ENCODE measurements at places on chromosomes 11 and 22.
A peak's percentile ranks its signal among the peaks of the same experiment; 100 is the strongest.

- DNase-seq = no peak
These were observed 221.4 kb downstream of the DBX1 start for GRCh38 chr11:19938866-19939265.

DNA sequence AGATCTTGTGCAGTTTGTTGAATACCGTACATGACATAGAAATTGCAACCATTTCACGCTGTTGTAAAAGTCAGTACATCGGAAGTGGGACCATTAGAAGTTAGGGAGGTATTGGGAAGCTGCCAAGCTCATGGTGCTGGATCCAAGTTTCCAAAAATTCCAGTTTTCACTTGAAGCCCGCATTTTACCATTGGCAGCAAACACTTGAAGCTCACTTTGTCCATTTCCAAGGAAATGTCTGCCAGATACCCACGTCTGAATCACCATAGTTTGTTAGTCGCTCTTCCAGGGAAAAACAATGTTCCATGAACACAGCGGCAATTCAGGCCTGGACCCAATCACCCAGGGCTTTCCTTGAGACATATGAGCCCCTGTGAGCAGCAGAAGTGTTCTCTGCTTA is 22.6 kb upstream of the PARVB start:
- DNase-seq = no peak

- DNase-seq = no peak
These were observed 20.8 kb upstream of the LINC01488 start for GRCh38 chr11:69460540-69461257.

DNA sequence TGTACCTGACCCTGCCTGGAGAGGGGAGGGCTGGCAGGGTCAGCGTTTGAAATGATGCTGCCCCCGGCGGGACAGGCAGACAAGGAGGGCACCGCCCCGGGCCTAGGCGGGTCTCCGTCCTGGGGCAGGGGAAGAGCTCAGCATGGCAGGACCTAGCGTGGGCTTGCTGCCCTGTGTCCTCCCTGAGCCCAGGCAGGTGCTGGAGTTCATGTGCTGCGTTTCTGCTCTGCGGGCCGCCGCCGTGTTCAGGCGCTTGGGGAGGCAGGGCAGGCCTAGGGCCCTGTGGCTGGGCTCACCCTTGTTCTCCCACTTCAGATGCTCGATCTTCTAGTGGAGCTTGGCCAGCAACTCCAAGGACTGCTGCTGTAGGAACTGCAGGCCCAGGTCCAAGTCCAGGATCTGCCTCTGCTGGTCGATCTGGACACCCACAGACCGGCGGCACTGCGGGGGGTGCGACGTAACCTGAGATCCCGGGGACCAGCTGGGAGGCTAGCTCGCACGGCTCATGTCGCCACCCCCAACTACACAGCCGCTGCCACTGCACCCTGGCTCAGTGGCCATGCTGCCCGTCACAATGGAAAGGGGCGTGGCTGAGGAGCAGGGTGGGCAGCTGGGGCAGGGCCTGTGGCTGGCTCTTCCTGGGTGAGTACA is 84.4 kb downstream of the MED15 start:
- no peak for DNase-seq

- DNase-seq = no peak
These were observed 44.3 kb downstream of the PITPNB start for GRCh38 chr22:27874764-27875163.

GRCh38 chr11:132898676-132899075 is 633.6 kb downstream of the OPCML start:
- no peak for DNase-seq

DNA sequence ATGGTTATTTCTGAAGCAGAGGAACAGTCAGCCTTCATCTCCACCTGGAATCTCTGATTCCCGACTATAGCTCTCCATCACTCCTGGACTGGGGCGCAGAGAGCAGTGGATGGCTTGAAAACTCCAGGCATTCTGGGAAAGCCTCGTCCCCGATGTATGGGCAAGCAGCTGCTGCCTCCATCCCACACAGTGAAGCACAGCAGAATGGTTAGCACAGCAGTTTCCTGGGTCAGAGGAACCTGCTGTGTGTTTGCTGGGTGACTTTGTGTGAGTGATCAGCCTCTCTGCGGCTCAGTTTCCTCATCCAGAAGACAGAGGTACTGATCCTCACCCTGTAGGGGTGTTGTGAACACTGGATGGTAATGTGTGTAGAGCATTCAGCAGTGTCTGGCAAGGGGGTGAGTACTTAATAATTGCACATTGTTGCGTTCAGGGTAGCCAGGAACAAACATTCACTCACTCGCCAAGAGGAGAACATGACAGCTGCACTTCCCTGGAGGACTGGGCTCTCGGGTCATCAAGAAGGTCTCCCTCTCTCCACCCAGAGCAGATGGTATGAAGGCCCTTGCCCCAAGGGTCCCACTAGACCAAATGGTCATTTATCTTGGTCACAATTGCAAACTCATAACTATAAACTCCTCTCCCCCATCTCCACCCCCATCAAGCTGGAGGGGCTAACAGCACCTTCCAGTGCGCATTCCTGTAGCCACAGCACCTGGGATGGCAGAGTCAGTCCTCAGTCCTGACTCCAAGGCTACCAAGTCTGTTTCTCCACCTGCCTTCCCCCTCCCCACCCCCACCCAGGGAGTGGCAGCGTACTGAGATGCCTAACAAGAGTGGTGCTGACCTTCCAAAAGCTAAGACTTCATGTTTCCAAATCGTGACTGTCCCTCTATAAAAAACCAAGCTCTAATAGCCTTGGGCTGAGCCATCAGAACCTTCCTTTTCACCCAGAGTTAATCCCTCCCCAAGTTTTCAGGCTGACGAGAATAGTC is 1.5 kb upstream of the CHST1 start:
- no peak for DNase-seq

- peak; percentile 80 for DNase-seq
These were observed at the start of gene MAP4K2 for GRCh38 chr11:64803158-64803845. MAP4K2 (minus strand) TSS chr11:64803214; CDS start chr11:64803149, 65 bp downstream.

DNA sequence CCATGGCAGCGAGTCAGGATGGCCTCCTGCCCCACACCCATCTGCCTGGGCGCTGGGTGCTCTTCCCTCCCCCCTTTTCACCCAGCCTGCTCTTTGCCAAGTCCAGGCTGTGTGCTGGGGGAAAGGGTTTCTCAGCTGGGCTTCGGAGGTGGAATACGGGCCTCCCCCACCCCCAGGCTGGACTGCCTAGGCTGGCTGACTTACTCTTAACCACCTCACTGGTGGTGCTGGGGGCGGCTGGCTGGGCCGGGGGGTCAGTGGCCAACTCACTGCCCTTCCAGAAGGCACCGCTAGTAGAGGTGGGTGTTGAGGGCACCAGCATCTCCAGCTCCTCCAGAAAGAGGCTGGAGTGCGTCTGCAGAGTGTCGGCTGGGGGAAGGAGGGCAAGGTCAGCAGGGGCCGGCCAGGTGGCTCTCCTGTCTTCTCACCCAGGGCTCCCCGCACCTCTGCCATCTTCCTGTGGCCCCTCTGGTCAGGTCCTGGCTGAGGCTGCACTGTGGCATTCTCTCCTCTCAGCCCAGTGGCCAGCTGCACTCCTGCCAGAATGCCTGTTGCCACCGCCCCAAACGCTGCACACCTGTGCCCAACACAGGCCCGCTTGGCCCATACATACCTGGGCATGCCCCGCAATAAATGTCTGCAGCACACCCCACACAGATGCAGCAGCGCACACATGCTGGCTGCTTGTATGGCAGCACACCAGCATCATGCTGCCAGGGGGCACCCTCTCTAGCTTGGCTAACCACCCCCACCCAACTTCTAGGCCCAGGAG is 9.7 kb downstream of the PITPNM1 start:
- DNase-seq = no peak

Data from activated gamma-delta T cell treated with anti-CD3 and anti-CD28 coated beads, Interleukin-2, amount 50 U/mL, for 16 hours (primary cell).